CD4-positive, alpha-beta memory T cell (primary cell): ENCODE measurements at places on chromosomes 3 and 15.

- no peak for DNase-seq
Measured at GRCh38 chr3:124221422-124221821, 229.5 kb upstream of the ROPN1 start.

- no peak for DNase-seq
Measured at GRCh38 chr3:54235998-54236397, 113.6 kb downstream of the CACNA2D3 start.

DNA sequence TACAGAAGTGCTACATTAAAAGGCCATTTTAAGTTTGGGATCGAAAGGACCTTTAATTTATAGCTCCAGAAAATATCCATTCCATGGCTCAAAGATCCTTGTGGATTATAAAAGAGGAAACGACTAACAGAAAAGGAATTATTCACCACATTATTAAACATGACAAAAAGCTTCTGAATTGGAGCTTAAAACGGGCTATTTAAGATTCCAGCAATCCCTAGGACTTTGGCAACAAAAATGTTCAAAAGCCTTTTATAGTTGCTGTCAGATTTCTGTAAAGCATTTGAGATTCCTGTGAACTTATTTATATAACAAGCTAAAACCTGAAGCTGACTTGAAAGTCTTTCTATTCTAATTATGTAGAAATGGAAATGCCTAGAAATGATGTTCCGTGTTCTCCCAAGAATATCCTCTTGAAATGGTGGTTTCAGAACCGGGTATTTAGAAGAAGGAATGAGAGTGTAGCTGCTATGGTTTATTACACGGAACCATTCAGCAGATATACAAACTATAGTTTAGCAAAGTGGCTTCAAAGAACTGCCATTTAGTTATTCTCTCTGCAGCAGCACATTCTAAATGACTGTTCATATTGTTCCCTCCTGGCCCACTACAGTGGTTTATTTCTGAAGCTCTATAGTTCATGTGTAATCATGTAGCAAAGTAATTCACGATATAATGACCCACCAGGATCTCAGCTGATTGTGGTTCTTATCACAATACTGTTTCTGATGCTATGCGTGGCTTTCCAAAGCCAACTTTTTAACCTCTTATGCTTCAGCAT is 961.7 kb downstream of the FHIT start:
- DNase-seq: no peak

DNA sequence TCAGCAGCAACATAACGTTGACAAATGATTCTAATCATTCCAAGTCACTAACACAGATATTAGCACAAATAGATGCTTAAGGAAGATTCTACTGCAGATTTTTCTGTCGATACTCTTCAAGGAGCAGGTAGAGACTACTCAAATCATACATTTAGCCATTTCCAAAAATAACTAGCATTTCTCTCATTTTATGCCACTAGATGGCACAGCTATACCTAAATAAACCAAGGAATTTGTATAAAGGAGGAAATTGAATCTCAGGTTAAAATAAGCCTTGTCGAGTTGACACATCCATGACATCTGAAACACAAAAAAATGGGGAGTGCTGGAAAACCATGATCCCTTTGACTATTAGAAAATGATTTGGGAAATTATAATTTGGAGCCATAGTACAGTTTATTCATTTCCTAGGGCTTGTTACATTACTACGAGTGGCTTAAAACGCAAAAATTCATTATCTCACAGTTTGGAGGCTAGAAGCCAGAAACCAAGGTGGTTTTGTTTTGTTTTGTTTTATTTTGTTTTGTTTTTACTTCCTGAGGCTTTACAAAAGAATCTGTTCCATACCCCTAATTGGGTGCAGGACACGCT is 59.5 kb upstream of the STRIT1 start:
- no peak for DNase-seq

- DNase-seq: no peak
Measured at GRCh38 chr15:77733579-77734300, 101.0 kb upstream of the LINGO1 start.

GRCh38 chr3:122776675-122777468 is 16.8 kb downstream of the HSPBAP1 start:
- no peak for DNase-seq

DNA sequence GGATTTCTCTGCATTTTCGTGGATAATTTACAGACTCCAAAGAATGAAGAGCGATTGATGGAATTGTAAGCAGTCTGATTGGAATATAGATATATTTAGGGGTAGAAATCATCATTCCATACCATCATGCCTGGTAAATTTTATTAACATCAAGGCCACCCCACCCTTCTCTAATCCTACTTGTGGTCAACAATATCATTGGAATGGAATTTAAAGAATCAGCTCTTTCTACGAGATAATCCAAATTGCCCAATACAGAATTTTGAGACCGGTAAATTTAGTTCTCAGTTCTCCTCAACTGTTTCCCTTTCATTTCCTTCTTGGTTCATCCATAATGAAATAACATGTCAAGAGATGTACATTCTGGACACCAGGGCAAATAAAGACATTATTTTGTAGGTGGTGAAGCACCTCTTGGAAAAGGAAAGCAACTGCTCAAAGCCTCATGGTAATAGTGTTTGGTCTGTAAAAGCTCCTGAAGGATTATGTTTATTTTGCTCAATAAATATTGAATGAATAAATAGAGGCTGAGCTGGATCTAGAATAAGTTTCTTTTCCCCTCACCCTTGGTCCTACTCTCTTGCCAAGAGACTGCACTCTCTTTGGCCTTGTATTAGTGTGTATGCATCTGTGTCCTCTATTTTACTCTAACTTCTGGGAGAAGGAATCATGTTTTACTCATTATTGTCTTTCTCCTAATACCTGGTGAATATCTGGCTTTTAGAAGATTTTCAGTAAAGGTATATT is 133.7 kb upstream of the BCL6 start:
- DNase-seq: no peak

- no peak for DNase-seq
Measured at GRCh38 chr3:24387493-24387892, 107.2 kb downstream of the THRB start.
